GM13976 (cell line): ENCODE measurements at places on chromosomes 6 and 20.

DNA sequence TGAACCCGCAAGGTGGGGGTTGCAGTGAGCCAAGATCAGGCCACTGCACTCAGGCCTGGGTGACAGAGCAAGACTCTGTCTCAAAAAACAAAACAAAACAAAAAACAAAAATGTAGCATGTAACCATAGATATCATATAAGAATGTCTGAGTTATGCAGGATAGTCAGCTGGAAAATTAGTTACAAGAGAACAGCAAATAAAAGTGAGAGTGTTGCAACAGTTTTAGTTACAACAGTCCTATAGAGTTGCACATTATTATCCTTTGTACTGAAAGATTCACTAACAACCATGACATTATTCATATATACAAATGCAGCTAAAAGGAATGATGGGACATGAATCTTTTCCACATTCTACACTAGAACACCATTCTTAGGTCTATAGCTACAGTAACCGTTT lies 16.4 kb downstream of the RNF24 start:
- no peak for DNase-seq

DNA sequence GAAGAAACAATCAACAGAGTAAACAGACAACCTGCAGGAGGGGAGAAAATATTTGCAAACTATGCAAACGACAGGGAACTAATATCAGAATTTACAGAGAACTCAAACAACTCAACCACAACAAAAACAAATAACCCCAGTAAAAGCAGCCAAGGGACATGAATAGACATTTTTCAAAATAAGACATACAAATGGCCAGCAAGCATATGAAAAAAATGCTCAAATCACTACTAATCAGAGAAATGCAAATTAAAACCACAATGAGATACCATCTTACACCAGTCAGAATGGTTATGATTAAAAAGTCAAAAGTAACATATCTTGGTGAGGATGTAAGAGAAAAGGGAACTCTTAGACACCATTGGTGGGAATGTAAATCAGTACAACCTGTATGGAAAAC lies 215.0 kb downstream of the THBS2 start:
- no peak for DNase-seq

DNA sequence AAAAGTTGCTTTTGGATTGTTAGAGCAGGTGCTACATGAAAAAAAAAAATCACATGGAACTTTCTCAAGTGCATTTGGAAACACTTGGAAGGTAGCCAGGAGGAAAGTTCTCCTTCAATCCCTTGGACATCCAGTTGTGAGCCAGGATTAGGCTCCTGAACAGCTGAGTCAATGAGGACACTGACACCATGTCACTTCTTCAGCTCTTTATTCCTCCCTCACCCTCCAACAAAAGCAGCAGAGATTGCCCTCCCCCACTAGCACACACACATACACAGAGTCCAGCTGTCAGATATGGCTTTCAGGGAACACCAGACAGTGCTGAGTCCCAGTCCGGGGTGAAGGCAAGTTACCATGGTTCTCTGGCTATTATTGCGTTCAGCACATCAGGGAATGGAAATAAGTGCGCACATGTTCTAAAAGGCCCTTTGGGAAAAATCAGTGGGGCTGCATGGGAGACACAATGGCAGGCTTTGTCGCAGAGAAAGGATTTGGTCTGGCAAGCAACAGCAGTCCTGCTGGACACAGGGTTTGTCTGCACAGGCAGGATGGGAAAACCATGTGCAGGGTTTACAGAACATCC lies 124.7 kb upstream of the MARCKS start:
- no peak for DNase-seq

GRCh38 chr6:733431-734219 lies 40.7 kb upstream of the EXOC2 start:
- DNase-seq, result no peak

- no peak for DNase-seq
Measured at GRCh38 chr20:61768571-61769285, 297.0 kb downstream of the TAF4 start.

DNA sequence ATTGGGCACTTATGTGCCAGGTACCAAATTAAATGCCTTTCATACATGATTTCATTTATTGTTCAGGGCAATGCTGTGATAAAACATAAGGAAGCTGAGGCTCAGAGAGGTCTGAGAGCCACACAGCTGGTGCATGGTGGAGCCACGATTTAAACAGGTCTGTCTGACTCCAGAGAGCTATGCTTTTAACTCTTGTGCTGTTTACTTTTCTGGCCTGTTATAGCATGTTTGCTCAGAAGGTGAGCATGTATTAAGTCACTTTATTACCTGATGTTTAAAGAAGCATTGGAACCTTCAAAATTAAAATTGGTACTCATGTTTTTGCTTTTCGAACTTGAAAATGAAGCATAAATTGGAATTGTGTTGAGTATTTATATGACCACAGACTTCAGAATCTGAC lies 26.8 kb downstream of the MCM8 start:
- DNase-seq, result no peak

DNA sequence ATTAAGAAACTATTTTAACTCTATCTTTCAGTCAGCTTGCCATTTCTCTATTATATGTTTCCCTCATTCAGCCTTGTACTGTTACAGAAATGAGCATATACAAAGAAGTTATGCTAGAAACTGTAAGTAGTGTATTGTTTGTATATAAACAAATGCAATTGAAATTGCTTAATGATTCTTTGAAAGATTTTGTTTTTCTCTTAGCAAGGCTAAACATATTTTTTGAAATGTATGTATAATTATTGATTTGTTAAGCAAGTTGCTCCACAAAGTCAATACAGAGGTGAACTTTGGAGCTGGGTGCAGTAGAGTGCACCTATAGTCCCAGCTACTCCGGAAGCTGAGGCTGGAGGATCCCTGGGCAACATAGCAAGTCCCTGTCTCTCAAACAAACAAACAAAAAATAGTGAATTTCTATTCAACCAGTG lies 253.6 kb downstream of the RNGTT start:
- no peak for DNase-seq

DNA sequence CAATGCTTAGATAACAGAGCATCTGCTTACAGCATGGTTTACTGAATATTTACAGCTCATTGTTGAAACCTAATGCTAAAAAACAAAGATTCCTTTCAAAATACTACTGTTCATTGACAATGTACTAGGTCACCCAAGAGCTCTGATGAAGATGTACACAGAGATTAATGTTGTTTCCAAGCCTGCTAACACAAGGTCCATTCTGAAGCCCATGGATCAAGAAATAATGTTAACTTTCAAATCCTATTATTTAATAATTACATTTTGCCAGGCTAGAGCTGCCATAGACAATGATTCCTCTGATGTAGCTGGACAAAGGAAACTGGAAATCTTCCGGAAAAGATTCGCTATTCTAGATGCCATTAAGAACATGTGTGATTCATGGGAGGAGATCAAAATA lies 355.6 kb downstream of the TENT5A start:
- DNase-seq, result no peak

GRCh38 chr20:38815446-38815845 lies 9.9 kb downstream of the PPP1R16B start:
- no peak for DNase-seq

DNA sequence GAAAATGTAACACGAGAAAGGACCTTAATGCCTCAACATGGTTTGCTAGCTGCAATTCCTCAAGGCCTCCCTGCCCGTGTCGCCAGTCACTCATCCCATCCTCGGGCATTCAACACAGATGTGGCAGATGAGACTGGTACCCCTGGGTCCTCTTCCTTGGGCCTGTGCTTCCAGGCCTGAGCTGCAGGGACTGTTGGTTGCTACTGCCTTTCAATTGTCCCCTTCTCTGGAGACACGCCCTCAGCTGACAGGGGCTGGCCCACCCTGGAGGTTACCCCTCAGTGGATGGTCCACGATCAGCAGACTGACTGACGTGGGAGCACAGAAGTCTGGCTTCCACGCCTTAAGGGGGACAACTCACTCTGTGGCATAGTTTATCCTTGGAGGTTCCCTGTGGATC lies 495.1 kb upstream of the CHD6 start:
- DNase-seq, result no peak

DNA sequence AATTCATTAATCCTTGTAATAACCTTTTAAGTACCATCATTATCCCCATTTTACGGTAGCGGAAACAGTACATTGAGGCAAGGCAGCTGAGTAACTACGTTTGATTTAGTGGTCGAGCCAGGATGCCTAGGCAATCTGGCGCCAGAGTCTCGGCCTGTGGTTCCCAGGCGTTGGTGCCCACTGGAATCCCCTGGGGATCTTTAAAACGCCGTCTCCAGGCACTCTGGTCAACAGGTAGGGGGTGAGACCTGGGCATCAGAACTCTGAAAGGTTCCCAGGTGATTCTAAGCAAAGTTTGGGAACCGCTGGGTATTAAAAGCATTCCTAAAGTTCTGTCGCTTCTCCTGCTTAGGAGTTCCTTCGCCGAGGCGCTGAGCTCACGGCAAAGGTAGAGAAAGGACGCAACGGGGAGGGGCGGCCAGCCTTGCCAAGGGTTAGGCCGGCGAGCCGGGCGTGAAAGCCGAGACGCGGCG lies 939 bp downstream of the DTNBP1 start:
- DNase-seq, result no peak

DNA sequence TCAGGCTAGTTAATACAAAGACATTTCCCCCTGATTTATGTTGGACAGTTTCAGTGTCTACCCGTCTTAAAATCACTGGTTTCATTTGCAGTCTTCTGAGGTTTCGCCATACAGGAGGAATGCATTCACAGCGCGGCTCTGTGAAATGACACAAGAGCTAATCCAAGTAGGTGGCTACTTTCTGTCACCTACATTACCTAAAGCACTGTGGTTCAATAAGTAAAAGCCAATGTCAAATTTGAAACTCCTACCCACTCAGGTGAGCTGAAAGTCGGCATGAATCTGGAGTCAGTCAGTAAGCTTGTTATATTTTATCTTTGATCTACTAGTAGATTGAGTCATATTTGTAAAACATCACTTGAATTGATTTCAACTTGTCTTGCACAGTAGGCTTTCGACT lies 370.8 kb downstream of the LAMA2 start:
- DNase-seq, result no peak

DNA sequence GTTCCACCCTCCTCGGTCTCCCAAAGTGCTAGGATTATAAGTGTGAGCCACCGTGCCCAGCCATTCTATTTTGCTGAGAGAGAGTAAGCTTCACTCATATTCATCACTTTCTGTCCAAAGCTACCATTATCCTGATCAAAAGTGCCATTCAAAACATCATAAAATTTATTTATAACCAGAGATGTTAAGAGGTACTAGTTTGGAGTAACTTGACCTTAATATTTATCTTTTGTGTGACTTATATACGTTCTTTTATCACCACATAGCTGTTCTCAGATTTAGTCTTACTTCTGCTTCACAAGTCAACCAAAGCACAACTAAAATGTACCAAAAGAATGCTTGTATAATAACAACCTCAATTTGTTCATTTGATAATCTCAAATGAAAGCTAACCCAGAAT lies 18.1 kb downstream of the AKIRIN2 start:
- no peak for DNase-seq

DNA sequence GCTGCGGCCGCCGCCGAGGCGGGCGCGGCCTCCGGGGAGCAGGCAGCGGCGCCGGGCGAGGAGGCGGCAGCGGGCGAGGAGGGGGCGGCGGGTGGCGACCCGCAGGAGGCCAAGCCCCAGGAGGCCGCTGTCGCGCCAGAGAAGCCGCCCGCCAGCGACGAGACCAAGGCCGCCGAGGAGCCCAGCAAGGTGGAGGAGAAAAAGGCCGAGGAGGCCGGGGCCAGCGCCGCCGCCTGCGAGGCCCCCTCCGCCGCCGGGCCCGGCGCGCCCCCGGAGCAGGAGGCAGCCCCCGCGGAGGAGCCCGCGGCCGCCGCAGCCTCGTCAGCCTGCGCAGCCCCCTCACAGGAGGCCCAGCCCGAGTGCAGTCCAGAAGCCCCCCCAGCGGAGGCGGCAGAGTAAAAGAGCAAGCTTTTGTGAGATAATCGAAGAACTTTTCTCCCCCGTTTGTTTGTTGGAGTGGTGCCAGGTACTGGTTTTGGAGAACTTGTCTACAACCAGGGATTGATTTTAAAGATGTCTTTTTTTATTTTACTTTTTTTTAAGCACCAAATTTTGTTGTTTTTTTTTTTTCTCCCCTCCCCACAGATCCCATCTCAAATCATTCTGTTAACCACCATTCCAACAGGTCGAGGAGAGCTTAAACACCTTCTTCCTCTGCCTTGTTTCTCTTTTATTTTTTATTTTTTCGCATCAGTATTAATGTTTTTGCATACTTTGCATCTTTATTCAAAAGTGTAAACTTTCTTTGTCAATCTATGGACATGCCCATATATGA lies 3.2 kb downstream of the MARCKS start:
- DNase-seq, result no peak

GRCh38 chr6:7112741-7113313 lies 5.1 kb downstream of the RREB1 start:
- DNase-seq, result no peak

DNA sequence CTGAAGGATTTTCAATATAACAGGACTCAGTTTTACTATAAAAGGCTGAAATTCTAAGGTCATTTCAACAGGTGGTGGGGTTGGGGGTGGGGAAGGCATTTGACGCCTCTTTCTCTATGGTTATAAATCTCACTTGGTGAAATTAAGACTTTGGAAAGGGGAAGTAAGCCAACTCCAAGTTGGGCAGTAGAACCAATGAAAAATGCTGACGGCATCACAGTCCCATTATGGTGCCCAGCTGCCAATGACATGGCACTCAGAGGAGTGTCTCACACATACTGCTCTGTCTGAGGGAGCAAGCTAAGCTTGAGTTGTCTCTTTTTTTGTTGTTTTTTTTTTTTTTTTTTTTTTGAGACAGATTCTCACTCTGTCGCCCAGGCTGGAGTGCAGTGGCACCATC lies 4.7 kb downstream of the SLC16A10 start:
- DNase-seq, result no peak

- no peak for DNase-seq
Measured at GRCh38 chr6:145733810-145734209, 1.5 kb downstream of the EPM2A start.
